ENCODE measurements at places on chromosomes 2 and 18. TPM values are rescaled to one million over a fixed set of nuclear protein-coding genes. Genes with fewer than 3 reads are reported as not detected.

DNA sequence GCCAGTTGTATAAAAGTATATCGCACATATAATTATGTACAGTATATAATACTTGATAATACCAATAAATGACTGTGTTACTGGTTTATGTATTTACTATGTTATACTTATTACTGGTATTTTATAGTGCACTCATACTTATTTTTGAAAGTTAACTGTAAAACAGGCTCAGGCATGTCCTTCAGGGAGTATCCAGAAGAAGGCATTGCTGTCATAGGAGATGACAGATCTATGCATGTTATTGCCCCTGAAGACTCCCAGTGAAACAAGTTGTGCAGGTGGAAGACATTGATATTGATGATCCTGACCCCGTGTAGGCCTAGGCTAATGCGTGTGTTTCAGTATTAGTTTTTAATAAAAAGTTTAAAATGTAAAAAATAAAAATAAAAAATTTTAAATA lies 20.3 kb upstream of the ASXL3 start:
- DNase-seq = no peak
- H3K4me1 ChIP-seq = no peaks in the 10 kb centered on the region
- no peaks in the 10 kb centered on the region for H3K36me3 ChIP-seq
- no peak overlapping the region for H3K27ac ChIP-seq

DNA sequence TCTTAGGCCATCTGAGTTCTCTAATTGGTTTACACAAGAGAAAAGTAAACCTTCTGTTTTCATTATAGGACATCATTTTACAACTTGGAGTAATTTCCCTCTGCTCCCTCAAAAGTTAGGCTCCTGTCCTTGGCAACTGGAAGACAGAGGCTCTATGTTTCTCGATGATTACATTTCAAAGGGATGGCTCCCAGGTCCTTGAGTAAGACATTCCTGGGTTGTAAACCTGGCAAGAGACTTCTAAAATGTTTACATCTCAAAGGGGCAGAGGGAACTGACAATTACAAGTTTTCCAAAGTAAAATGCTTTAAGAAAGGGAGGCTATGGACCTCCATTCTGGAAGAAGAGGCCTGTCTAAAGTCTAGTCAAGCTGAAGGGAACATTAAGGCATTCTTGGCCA lies 268.3 kb upstream of the REG3G start:
- H3K27me3 ChIP-seq = peaks cover 4% of the 10 kb centered on the region
- H3K27ac ChIP-seq = no peak overlapping the region
- no peak for DNase-seq
- H3K36me3 ChIP-seq = peaks cover 20% of the 10 kb centered on the region
- no peak overlapping the region for H3K4me3 ChIP-seq
- H3K4me1 ChIP-seq = no peaks in the 10 kb centered on the region

The RSAD2 gene
- not detected for total RNA-seq

GRCh38 chr2:62234755-62235655 lies 39.1 kb downstream of the B3GNT2 start:
- H3K27me3 ChIP-seq = no peaks in the 10 kb centered on the region
- no peak for DNase-seq
- H3K4me3 ChIP-seq = no peak overlapping the region
- H3K27ac ChIP-seq = no peak overlapping the region
- no peaks in the 10 kb centered on the region for H3K4me1 ChIP-seq
- no peaks in the 10 kb centered on the region for H3K36me3 ChIP-seq

- H3K4me3 ChIP-seq = no peak overlapping the region
- no peak overlapping the region for H3K27ac ChIP-seq
- no peaks in the 10 kb centered on the region for H3K4me1 ChIP-seq
- no peaks in the 10 kb centered on the region for H3K27me3 ChIP-seq
- no peak for DNase-seq
- no peaks in the 10 kb centered on the region for H3K36me3 ChIP-seq
These were observed 37.4 kb upstream of the SLC39A10 start for GRCh38 chr2:195619590-195619989.

GRCh38 chr2:238726670-238727584 lies 121.0 kb upstream of the TWIST2 start:
- no peak for DNase-seq
- H3K4me1 ChIP-seq = no peaks in the 10 kb centered on the region
- H3K4me3 ChIP-seq = no peak overlapping the region
- peaks cover 2% of the 10 kb centered on the region for H3K27me3 ChIP-seq

DNA sequence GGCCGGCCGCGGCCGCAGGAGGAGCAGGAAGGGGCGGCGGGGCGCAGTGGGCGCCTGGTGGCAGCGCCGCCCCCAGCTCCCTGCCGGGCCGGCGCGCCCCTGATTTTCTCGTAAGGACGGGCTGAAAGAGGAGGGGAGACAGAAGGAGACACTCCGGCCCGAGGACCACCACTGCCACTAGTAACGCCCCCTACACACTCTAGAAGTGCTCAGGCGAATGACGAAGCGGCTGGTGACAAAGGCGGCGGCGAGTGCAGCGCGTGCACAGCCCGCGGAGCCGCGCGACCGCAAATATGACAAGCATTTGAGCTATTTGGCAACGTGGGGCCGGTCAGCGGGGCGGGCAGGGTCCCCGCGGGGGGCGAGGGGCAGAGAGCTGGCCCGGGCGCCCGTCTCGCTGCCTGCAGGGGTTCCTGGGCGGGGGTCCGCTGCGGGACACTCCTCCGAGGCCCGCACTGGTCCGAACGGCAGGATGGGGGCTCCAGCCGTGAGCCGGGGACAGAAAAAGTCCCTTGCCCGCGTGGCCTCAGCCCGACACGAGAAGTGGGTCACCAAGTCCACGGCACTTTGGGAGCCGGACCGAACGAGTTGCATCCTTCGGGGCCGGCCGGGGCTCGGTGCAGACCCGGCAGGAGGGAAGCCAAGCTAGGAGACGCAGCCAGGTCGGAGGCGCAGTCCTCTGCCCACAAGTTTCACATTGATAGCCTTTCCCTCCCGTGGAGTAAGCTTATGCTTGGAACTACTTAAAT lies 524 bp upstream of the SERTAD2 start:
- H3K4me3 ChIP-seq = peak overlapping the region; percentile 92
- H3K27ac ChIP-seq = peak overlapping the region; percentile 85
- H3K36me3 ChIP-seq = no peaks in the 10 kb centered on the region
- H3K27me3 ChIP-seq = peaks cover 5% of the 10 kb centered on the region
- no peak for DNase-seq
- H3K4me1 ChIP-seq = peaks cover 36% of the 10 kb centered on the region

DNA sequence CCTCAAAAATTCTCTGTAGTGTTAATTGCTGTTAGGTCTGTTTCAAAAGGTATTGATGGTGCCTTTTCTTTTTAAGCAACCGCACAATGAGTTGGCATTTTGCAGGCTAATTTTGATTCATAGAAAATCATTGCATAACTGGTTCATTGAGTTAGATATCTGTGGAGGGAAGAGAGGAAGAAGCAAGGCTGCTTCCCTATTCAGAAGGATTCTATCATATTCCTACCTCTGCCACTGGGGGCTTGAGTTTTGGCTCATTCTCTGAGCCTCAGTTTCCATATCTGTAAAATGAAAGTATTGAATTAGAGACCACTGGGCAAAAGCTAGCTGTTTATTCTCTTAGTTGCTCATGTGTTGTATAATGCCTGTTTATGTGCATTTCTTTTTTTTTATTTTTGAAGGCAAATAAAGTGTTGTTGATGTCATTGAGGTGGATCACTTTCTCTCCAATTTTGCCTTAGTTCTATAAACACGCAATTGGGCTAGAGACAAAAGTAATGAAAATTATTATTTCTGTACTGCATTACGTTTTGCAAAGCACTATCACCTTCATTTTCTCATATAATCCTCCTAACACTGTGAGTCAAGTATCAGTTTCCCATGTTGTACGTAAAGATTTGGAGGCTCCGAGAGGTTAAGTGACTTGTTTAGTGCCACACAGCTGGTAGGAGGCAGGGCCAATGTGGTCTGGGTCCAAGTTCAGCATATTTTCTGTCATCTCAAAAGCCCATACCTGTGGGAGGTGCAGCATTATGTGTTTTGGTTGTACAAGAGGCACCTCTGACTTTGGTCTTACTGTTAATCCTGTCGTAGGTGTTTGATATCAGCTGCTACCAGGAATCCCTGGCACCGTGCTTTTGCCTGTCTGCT lies 5.9 kb downstream of the TRIB2 start:
- DNase-seq = no peak
- peaks cover 19% of the 10 kb centered on the region for H3K36me3 ChIP-seq
- peaks cover 11% of the 10 kb centered on the region for H3K27me3 ChIP-seq

The MAP3K19 gene
- not detected for total RNA-seq

DNA sequence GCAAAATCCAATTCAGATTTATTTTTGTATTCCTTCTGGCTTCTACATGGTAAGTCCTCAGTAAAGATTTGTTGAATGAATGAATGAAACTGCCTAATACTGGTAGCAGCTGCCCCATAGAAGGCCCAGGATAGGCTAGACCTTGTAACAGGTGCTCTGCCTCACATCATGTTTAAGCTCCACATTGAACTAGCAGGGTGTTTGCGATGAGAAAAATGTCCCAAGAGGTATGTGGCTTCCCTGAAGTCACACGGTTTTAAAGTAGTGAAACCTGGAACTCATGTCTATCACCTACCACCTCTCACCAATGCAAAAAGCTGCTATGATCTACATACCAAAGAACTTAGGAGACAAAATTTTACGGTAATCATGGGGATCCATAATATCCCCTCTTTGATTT lies 765 bp upstream of the LHCGR start:
- H3K4me3 ChIP-seq = peak overlapping the region; percentile 70
- H3K27ac ChIP-seq = no peak overlapping the region
- peaks cover 4% of the 10 kb centered on the region for H3K27me3 ChIP-seq
- no peaks in the 10 kb centered on the region for H3K4me1 ChIP-seq
- no peaks in the 10 kb centered on the region for H3K36me3 ChIP-seq

The MC2R gene
- not detected for total RNA-seq

- no peak overlapping the region for H3K4me3 ChIP-seq
- no peak overlapping the region for H3K27ac ChIP-seq
- H3K36me3 ChIP-seq = no peaks in the 10 kb centered on the region
These were observed 5.1 kb upstream of the GAL3ST2 start for GRCh38 chr2:241771286-241772062.

The CXCR4 gene
- total RNA-seq = 215 TPM
